Activated CD8-positive, alpha-beta memory T cell treated with anti-CD3 and anti-CD28 coated beads for 24 hours (primary cell): ENCODE measurements at places on chromosomes 7 and 10.

GRCh38 chr10:61455656-61456055 lies 2.5 kb upstream of the TMEM26 start:
- no peak for DNase-seq

DNA sequence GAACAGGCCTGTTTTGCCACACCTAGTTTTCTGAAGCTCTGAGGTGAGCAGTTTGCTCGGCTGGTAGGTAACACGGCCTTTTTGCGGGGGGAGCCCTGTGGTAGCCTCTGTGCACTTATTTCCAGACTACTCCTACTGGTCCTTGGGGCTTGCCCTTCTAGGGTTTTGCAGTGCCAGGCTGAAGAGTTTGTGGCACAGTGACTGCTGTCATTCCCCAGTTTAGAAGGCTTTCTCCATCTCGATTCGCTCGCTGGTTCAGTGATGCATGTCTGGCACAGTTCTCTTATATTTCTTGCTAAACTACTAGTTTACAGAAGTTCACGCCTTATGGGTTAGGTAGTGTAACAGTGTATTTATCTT lies 711 bp downstream of the KIF20B start:
- no peak for DNase-seq

GRCh38 chr10:83677795-83678194 lies 461.5 kb upstream of the GHITM start:
- no peak for DNase-seq

GRCh38 chr10:93746844-93747284 lies 10.9 kb upstream of the LGI1 start:
- DNase-seq = no peak
